ENCODE measurements at places on chromosomes 2 and 18. TPM values are rescaled to one million over a fixed set of nuclear protein-coding genes. Genes with fewer than 3 reads are reported as not detected.

The ARHGEF33 gene
- 0.85 TPM for total RNA-seq

The SULT1C2 gene
- total RNA-seq: under 0.01 TPM

The TP53I3 gene
- 34.5 TPM for total RNA-seq

The ITGA4 gene
- 86.3 TPM for total RNA-seq

The DRC1 gene
- not detected for total RNA-seq

The GALNT5 gene
- 87.6 TPM for total RNA-seq

The CIDEA gene
- total RNA-seq: 0.58 TPM

The SNORC gene
- 0.56 TPM for total RNA-seq

The BOLL gene
- not detected for total RNA-seq

The DSC2 gene
- total RNA-seq: under 0.01 TPM

The FOXI3 gene
- not detected for total RNA-seq

The GRHL1 gene
- total RNA-seq: 0.28 TPM

The C2orf78 gene
- not detected for total RNA-seq

The RND3 gene
- 750 TPM for total RNA-seq

The DNAH6 gene
- under 0.01 TPM for total RNA-seq

The CASP10 gene
- 8.2 TPM for total RNA-seq

The ADCYAP1 gene
- total RNA-seq: not detected

The EHBP1 gene
- 65.4 TPM for total RNA-seq

The ADAM17 gene
- total RNA-seq: 80.1 TPM

The TTR gene
- total RNA-seq: not detected

The RESP18 gene
- total RNA-seq: not detected

The BMP10 gene
- total RNA-seq: not detected

The MOB4 gene
- total RNA-seq: 36.1 TPM

Data from regular cardiac myocyte (primary cell).